ENCODE measurements at places on chromosomes 7 and 10. TPM values are rescaled to one million over a fixed set of nuclear protein-coding genes. Genes with fewer than 3 reads are reported as not detected.

- no peak for DNase-seq
- no peak overlapping the region for H3K27ac ChIP-seq
- no peaks in the 10 kb centered on the region for H3K36me3 ChIP-seq
Measured at GRCh38 chr7:98011996-98012395, 22.0 kb upstream of the OCM2 start.

- H3K27ac ChIP-seq: no peak overlapping the region
- peaks cover 17% of the 10 kb centered on the region for H3K27me3 ChIP-seq
- no peak overlapping the region for H3K4me3 ChIP-seq
- H3K4me1 ChIP-seq: peaks cover 10% of the 10 kb centered on the region
- DNase-seq: peak; percentile 23
Measured at GRCh38 chr10:44339218-44339617, 45.7 kb downstream of the CXCL12 start.

The MYOF gene
- 332 TPM for total RNA-seq

The SPACDR gene
- 1.1 TPM for total RNA-seq
